ENCODE measurements at places on chromosomes 4 and X.

GRCh38 chr4:38667085-38667893 lies 3.3 kb downstream of the KLF3 start:
- DNase-seq = peak; percentile 38

DNA sequence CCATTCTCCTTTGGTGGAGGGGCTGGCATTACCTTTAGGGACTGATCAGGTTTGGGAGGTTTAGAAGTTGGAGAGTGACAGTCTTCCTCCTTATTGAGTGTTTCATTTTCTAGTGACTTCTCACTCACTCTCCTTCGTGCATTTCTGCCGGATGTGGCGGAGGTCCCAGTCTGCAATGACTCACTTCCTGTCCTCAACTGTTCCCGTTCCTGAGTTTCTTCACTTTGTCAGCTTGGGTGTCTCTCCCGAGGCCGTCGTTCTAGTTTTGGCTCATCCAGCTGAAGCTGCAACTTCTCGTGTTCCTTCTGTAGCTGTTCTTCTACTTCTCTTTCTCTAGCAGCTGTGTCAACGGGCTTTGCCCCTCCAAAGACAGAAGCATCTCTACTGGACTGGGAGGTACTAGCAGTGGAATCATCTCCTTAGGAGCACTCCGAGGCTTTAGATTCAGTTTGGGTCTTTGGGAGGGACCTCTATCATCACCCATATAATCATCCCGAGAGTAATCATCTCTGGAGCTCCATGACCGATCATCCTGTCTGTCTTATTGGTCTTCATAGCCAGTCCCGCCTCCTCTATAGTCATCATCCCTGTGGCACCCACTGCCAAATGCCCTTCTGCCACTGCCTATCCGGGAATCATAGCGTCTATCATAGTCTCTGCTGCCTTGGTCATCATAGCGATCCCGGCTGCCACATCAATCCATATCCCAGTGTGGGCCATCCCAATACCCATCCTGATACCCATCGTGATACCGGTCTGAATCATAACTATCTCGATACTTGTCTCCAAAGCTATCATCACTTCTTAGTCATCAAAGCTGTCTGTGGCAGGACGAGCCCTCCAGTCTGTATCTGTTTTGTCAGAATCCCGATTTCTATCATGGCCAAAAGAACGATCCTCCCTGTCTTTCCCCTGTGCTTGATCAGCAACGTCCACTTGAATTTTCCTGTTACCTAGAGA lies 35.3 kb upstream of the VSIG4 start:
- DNase-seq = no peak

DNA sequence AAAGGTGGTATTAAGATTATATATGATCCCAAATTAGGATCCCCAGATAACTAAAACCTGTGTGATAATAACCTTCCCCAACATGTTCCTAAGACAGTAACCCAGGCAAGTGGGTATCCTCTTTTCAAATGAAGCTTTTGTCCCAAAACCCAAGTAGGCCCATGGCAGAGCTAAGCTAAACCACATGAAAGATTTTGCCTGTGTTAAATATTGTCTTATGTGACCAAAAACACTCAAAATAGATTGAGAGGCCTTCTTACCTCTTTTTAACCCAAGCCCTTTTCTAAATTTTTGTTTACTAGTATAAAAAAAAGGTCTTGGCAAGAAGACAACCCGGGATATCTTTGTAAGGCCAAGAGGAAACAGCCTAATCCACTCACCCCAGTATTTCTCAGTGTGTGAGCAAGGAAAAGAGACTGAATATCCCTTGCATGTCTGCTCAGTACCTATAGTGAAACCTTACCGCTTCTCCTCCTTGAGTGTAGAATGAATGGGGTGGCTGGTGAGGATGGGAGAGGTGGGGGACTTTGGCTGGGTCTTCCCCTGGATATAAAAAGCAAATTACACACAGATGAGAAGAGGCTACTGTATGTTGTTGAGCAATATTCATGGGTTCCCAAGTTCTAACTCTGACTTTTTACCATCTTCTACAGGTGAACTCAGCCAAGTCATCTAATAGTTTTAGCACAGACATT lies 188.8 kb upstream of the BMP3 start:
- no peak for DNase-seq

DNA sequence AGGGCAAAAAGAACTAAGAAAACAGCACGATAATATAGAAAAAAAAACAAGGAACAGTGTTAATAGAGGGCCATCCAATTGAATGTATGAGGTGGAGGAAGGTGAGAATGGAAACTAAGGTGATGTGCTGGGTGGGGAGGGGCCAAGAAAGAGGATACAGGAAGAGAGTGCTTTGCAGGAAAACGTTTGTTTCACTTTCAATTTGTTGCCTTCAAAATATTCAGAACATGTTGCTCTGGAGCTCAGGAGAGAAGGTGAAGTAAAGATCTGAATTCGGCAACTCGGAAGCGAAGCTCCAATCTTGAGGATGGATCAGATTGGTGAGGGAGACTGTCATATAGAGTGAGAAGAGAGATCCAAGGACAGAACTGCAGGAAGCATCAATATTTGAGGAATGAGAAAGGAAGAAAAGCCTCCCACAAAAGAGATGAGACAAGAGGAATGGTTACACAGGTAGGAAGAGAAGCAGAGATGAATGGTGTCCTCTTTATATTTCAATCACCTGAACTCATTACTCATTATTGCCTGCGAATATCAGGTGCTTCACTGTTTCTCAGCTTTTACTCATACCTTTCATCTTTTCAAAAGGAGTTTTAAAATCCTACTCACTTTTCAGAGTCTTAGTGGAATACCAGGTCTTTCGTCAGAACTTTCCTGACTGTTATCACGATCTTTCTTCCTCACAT lies 14.7 kb upstream of the SEC24D start:
- DNase-seq = peak; percentile 75

DNA sequence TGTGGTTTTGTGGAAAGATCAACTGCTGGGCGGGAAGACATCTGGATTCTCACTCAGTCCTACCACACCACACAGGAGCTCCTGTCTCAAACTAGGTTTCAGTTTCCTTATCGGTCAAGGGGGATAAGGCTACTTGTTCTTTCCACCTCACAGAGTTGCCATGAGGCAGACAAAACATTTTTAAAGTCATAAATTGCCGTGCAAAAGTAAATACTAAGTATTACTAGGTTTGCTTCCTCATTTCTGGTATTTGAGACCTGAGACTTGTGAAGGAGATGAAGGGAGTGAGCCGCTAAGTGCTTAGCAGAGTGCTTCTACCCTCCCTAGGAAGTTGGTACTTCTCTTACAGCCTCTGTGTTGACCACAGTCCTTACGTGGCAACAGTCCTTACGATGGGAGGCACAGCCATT lies 1.5 kb downstream of the LAP3 start:
- DNase-seq = peak; percentile 77

DNA sequence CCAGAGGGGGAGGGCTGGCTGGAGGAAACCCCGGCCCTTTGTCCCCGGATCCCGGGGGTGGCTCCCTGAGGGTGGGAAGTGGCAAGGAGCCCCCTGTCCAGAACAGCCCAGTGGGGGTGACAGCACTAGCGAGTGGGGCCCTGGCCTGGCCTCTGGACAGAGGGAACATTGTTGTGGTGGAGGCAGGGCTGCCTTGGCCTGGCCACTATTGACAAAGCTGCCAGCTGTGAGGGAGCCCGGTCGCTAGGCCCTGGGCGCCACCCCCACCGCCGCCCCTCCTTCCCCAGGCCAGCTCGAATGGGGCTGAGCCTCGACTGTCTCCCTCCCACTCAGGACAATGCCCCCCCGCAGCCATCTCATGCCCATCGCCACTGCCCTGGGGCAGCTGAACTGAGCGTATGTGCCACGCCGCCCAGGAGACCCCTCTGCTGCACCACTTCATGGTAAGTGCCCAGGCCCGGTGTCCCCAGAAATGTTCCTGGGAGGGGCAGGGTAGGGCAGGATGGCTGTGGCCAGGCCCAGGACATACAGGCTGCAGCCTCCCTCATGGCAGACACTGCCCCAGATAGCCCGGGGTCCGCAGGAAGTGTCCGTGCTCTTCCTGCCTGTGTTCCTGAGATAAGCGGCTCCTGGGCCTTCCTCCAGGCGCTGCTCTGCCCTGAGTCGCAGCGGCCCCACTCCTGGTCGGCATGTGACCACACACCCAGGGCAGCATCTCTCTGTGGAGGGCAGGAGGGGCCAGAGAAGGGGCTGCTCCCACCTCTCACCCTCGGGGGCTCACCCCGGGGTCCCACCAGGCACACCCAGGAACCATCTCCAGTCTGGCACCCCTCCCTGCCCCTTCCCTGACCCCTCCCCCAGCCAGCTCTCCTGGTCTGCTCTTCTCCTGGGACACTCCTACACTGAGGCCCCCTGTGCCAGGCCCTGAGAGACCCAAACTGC lies 1.4 kb downstream of the PLXNB3 start:
- DNase-seq = no peak

- DNase-seq = peak; percentile 90
Observed at GRCh38 chr4:6875431-6875831, 34.2 kb upstream of the TBC1D14 start.

- no peak for DNase-seq
Observed at GRCh38 chr4:36164900-36165630, 79.2 kb downstream of the ARAP2 start.

DNA sequence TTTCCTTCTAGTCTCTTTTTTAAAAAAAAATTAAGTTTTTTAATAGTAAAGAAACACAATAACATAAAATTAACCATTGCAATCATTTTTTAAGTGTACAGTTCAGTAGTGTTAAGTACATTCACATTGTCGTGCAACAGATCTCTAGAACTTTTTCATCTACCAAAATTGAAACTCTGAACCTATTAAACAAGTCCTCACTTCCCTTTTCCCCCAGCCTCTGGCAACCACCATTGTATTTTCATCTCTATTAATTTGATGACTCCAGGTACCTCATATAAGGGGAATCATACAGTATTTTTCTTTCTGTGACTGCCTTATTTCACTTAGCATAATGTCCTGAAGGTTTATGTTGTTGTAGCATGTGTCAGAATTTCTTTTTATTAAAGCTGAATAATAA lies 31.8 kb downstream of the MSL3 start:
- no peak for DNase-seq

Data from Karpas-422 (cell line).